ENCODE measurements at places on chromosomes 11 and 22.

GRCh38 chr11:10478574-10479550, 23.8 kb downstream of the AMPD3 start:
- no peak for DNase-seq

DNA sequence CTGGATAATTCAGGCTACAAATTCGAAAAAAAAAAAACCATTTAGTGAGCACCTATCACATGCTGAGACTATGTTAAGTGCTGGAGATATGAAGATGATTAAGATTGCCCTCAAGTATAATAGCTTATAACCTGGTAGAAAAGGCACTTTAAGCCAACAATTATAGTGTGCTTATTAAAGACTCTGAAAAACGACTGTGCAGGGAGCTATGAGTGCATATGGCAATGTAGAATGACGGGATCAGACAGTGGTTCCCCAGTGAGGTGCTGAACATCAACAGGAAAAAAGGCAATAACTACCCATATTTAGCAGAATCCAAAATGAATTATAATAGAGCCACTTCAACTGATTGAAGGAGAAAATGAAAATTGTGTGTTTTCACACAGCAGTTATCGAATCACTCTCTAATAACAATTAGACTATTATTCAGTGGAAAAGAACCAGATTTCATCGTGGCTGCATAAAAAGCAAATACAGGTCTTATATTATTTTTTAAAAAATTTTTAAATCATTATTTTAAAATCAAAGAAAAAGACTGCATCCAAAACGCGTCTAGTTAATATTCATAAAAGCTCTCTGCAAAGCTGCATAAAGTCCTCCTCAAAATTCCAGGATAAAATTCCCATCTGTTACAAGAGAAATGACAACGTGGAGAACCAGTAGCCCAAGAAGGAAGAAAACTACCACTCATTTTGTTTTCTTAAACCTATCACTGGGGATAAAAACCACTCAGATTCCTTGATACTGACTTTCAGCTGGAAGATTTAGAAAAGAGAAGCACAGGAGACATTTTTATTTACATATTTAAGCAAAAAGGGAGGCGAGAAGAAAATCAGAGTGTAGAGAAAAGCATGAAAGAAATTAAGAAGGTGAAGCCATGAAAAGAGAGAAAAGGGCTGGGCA, 1.1 kb downstream of the MTMR2 start:
- DNase-seq: no peak

DNA sequence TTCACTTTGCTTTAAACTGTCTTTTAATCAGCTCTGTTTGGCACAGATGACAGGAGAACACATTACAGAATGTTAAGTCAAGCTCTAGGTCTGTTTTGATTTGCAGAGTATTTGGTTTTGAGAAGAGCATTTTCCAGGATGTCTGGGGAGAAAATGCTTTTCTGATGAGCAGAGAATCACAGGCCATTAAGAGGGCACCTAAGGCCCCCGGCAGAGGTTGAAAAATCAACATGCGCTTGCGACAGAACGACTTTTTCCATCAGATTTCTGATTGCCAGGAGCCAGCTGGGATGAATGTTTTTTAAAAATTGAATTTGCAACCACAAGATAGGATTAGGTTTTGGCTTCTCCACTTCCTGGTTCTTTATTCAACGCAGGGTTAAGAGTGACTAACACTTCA, 304.5 kb downstream of the JRKL start:
- DNase-seq: no peak

GRCh38 chr22:27573280-27574001, 228.1 kb downstream of the MN1 start:
- DNase-seq: peak; percentile 55

- peak; percentile 38 for DNase-seq
These were observed 21.8 kb downstream of the NF2 start for GRCh38 chr22:29625090-29625825.

GRCh38 chr22:26169315-26170111, at the start of gene SEZ6L:
TSS of gene SEZ6L (plus strand) at chr22:26169462. CDS start at chr22:26169670, 208 bp downstream.
- peak; percentile 49 for DNase-seq

DNA sequence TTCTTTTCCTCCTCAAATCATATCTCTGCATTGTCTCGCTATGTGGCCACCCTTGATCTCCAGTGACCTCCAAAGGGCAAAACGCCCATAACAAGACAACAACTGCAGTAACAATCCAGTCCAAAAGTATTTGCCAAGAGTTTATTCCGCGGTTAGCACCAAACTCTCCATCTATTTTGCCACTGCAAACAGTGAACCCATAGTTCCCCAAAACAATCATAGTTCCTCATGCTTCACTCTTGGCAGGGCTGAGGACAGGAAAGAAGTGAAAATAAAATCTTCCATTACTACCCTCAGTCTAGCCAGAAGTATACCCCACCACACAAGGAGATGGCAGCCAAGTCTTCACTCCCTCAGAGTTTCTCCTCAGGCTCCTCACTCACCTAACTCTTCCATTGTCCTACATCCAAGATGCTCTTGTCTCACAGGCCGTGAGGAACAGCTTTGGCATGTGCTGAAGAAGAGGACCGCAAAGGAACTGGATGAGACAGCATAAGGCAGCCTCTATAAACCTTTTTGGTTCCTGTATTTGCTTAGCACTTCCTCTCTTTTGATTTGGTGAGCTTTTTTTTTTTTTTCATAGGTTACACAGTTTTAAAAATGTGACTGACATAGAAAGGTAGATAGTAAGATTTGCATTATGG, at the start of gene LPXN:
Gene LPXN (minus strand): TSS at position 480 of the 644 bp plus-strand sequence. CDS start 84 bp downstream, at position 396.
- DNase-seq: no peak

GRCh38 chr11:71963468-71963867, 34.6 kb downstream of the RNF121 start:
- DNase-seq: no peak

DNA sequence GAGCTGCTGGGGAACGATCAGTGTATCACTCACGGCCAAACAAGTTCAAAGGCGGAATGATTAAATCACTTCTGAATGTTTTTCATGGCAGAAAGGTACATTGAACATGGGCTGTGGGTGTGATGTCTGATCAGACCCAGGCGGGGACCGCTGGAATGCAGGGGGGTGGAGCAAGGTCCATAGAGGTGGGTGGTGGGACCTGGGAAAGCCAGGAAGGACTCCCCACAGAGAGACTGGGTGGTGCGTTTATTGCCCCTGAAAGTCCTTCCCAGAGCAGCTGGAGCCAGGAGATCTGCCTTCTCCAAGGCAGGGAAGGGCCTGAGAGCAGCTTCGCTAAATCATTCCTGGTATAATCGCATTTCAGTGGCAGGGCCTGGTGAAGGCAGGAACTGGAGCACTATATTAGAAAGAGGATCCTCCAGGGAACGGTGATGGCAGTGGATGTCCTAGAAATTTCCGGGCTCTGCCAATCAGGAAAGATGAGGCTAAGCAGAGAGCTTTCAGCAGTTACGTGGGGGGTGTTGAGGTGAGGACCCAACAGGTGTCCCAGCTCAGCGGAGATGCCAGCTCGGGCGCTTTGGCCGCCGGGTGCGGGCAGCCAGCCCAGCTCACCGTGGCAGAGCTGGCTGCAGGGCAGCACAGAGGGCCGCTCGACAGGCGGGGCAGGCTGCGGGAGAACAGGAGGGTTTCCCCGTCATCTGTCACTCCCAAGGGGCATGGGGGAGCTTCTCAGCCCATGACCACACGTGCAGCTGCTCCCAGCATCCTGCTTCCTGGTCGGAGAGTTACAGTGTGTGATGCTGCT, 271.7 kb downstream of the CTTN start:
- DNase-seq: no peak

DNA sequence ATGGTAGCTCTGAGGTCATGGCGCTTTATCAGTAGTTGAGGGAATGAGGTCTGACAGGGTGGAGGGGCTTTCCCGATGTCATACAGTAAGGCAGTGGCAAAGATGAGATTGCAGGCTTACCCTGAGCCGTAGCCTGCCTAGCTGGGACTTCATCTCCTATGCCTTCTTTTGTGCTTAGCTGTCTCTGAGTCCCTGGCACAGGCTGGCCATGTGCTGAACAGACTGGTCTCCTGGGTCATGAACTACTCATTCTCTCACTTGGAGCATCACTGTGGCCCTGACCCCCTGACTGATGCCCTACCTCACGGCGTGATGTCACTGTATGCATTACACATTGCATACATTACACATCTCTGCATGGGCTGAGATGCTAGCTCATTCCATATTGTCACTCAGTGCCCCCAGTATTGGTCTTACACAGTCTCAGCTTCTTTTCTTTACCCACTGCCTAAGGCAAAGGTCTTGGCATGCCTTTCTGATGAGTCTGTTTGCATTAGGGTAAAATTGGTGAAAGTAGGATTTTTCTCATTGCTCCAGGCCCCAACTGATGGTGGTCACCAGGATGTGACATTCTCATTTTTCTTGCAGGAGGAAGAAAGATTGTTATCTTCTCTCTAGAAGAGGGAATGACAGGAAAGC, 389.4 kb upstream of the CADM1 start:
- DNase-seq: no peak

GRCh38 chr11:70063555-70063954, 14.6 kb upstream of the ANO1 start:
- DNase-seq: no peak

Data from right hindlimb (tissue), 1 donor.